ENCODE measurements at places on chromosomes 12 and 14.

GRCh38 chr12:82174936-82175335 is 183.3 kb downstream of the CCDC59 start:
- DNase-seq = no peak

DNA sequence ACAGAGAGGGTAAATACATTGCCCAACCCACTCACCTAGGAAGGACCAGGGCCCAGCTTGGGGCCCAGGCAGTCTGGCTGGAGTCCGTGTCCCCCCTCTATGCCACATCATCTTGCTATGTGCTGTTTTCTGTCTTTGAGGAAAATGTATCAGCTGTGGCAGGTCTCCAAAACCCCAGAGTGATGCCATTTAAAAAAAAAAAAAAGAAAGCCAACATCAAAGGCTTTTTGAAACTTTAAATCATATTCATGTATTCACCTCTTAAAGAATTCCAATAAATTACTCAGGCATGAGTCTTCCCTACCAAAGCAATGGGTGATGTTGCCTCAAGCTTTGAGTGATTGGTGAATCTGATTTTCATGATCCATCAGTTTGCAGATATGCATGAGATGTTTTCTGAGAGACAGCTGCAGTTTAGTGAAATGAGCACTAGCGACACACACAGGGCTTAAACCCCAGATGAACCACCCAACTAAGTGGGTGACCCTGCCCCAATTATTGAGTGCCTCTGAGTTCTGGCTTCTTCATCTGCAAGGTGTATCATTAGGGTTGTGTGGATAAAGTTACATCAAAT is 6.1 kb downstream of the KRT81 start:
- DNase-seq = peak; percentile 17

GRCh38 chr14:33922125-33922524 is 28.7 kb downstream of the EGLN3 start:
- no peak for DNase-seq

DNA sequence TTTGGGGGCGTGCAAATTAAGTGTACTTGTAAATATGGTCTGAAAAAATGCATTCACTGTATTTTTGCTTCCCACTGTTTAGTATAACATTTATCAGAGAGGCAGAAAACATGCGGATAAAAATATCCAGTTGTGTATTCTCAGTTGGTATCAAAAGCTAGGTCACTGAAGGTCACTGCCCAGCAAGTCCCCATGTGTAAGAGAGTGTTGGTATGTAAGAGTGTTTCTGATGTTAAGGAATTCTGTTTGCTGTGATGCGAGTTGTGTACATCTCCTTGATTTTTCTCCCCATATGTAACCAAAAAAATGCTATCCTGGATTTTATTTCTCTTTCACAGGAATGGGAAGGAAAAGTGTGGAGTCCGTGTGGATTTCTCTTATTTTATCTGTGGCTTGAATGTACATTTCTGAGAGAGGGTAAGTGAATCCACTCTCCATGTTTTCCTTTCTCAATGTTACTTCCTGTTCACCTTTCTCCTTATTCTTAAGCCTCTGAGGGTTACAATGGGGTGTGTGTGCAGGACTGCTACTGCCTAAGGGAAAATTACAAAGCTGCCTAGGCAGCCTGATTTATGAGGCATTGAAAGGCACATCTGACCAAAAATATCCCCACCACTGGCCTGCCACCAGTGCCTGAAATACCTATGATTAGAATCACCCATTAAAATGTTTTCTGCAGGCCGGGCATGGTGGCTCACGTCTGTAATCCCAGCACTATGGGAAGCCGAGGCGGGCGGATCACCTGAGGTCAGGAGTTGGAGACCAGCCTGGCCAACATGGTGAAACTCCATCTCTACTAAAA is 97.9 kb upstream of the USP44 start:
- DNase-seq = no peak

GRCh38 chr14:104578321-104578720 is 1.2 kb upstream of the C14orf180 start:
- DNase-seq = no peak

DNA sequence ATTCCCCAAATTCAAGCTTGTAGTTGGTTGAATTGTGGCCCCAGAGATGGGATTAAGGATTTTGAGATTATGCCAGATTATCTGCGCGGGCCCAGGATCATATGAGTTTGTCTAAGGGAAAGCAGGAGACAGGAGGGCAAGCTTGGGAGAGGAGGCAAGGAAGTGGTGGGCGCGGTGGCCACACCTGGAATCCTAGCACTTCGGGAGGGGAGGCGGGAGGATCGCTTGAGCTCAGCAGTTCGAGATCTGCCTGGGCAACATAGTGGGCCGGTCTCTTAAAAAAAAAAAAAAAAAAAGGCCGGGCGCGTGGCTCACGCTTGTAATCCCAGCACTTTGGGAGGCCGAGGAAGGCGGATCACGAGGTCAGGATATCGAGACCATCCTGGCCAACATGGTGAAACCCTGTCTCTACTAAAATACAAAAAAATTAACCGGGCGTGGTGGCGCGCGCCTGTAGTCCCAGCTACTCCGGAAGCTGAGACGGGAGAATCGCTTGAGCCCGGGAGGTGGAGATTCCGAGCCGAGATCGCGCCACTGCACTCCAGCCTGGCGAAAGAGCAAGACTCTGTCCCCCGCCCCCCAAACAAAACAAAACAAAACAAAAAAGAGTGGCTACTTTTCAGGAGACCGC is 881 bp upstream of the PUS1 start:
- no peak for DNase-seq

DNA sequence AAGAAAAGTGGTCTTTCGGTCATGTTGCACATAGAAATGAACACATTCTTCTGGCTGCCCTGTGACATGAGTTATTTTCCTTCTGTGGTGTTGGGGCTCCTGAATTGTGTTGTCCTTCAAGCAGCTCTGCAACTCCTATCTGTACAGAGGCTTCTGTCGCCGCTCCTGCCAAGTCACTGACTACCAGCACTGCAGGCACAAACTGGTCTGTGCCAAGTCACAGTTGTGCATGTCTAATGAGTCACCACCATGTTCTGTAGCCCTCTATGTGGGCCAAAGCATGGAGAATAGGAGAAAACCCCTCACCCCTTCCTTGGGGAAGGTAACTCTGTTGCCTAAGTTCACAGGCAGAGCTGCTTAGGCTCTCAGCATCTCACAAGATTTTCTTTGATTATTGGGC is 283.3 kb downstream of the RPL10L start:
- no peak for DNase-seq

- no peak for DNase-seq
Measured at GRCh38 chr12:5317556-5317955, 114.4 kb upstream of the NTF3 start.

DNA sequence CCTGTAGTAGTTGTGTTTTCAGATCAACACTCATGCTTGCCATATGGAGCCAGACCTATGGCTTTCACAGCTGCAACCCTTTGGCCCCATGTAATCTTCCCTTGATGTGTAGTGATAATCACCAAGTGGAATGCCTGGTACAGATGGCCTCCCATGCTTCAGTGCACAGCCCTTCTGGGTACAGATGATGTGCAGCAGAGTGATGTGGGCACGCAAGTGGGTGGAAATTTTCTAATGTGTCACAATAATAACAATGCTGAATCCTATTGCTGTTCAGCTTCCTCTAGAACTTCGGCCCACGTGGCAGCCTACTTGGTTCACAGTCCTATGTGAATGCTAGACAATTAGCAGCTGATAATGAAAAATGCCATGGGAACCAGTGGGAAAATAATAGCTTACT is 188.1 kb downstream of the SNAPC1 start:
- no peak for DNase-seq

- DNase-seq = no peak
Measured at GRCh38 chr12:3304436-3305165, 186.4 kb upstream of the PRMT8 start.

GRCh38 chr14:53534841-53535240 is 381.7 kb upstream of the DDHD1 start:
- DNase-seq = no peak

DNA sequence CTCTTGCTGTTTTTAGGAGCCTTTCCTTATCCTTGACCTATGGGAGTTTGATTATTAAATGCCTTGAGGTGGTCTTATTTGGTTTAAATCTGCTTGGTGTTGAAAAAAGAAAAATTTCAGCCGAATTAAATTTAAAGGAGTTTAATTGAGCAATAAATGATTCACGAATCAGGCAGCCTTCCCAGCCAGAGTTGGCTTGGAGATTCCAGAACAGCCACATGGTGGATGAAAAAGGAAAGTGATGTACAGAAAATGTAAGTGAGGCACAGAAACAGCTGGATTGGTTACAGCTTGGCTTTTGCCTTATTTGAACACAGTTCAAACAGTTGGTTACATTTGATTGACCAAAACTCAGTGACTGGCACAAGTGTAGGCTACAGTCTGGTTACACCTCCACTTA is 69.7 kb downstream of the WASHC3 start:
- no peak for DNase-seq

DNA sequence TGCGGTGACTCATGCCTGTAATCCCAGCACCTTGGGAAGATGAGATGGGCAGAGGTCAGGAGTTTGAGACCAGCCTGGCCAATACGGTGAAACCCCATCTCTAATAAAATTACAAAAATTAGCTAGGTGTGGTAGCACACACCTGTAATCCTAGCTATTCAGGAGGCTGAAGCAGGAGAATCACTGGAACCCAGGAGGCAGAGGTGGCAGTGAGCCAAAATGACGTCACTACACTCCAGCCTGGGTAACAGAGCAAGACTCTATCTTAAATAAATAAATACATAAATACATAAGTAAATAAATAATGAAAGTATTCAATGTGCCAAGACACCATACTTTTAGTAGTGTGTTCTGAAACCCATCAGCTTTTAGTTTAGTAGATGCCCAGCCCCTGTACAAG is 308.1 kb upstream of the FLRT2 start:
- DNase-seq = no peak

DNA sequence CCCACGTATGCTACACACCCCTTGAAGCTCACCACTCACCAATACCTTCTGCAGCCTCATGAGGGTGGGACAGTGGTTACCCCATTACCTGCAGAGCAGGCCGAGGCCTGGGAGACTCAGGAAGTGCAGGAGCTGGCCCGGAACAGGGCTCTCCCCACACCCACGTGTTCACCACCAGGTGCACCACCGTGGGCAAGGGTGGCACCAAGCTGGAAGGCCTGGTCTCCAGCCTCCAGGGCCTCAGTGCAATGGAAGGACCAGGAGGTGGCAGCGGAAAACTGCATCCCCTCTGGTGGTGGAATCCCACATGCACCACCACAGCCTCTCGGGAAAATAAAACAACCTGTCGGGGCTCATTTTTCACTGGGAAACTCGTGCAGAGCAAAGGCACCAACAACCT is 36.4 kb downstream of the ITPK1 start:
- DNase-seq = no peak

DNA sequence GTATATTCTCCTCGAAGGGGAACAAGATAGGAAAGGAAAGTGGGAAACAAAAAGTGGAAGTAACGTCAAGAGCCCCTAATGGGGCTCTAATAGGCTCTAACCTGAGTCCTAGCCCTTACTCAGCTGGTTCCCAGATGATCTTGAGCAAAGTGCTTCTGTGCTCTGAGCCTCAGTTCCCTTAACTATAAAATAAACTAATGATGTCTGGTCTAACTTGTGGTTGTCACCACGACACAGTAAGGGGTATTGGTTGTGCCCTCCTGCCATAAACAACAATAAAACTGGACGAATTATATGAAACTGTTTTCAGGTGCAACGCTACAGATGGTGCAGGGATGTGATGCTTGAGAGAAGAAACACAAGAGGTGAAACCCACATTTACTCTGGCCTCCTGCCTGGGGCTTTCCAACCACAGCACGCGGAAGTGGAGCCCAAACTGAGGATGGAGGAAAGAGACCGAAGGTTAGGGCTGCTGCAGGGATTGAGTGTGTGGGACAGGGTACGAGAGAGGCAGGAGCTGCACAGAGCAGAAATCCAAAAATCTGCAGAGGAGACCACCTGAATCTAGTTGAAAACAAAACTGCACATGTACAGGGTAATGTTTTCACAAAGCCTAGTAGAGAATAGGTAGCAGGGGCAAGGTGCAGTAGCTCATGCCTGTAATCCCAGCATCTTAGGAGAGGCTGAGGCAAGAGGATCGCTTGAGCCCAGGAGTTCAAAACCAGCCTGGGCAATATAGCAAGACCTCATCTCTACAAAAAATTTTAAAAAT is 45.6 kb upstream of the BCL2L14 start:
- DNase-seq = no peak

DNA sequence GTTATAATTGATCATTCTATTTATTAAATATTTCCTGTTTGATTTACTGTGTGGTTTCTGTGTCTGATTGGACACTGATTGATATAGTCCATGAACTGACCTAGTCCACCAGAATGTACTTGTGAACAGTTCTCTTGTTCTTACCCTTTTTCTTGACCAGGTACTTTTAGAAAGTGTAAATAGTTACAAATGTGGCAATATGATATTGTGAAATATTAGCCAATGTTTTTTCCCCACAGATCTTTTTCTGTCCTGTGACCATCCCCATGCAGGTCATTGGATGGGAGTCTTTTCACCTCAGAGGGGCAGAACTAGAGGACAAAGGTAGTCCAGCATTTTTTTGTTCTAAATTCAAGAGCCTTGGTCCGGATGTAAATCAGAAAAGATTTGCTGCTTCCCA is 8.3 kb upstream of the CRY1 start:
- no peak for DNase-seq

DNA sequence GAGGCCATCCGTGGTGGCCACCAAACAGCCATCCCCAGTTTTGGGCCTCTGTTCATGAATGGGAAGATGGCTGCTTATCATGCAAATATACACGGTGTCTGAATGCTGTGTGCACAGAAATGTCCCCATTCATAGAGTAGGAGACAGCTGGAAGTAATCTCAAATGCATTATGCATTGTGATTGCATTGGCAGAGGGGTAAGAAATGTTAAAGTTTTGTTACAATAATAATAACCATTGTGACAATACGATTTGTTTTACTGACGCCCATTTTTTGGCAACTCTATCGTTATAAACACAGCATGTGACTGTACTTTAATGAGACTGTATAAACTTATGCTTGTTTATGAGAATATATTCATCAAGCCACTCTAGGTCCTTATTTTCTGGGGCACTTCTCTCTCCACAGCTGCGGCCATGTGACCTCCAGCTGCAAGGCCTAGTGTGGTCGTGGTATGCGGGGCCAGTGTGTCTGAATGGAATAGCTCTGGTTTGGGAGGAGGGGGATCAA is 474.3 kb downstream of the VRK1 start:
- no peak for DNase-seq

- no peak for DNase-seq
Measured at GRCh38 chr12:127170226-127171180, 1096.5 kb upstream of the TMEM132C start.

DNA sequence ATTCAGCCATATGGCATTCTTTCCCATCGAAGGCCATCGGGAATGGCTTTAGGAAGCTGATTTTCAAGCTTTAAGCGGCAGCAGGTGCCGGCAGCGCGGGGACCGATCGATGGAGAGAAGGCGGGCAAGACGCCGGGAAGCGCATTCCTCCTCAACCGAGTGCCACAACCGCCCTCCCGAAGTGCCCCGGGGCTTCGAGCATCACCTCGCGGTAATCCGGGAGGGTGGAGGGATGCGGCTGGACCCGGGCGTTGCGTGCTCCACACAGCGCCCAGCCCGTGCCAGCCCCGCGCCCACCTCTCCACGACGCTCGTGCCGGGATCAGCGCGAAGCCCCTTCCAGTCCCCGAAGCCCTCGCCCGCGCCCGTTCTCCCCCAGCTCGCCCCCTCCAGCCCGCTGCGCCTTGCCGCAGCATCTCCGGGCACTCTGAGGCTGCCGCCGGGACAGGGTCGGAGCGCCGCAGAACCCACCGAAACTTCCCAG is 3.2 kb downstream of the USP44 start:
- no peak for DNase-seq

Measured in fibroblast of skin of left biceps (primary cell).